Activated CD4-positive, CD25-positive, alpha-beta regulatory T cell treated with anti-CD3 and anti-CD28 coated beads, Interleukin-2, amount 50 U/mL, for 72 hours (primary cell): ENCODE measurements at places on chromosomes 6 and 20.

DNA sequence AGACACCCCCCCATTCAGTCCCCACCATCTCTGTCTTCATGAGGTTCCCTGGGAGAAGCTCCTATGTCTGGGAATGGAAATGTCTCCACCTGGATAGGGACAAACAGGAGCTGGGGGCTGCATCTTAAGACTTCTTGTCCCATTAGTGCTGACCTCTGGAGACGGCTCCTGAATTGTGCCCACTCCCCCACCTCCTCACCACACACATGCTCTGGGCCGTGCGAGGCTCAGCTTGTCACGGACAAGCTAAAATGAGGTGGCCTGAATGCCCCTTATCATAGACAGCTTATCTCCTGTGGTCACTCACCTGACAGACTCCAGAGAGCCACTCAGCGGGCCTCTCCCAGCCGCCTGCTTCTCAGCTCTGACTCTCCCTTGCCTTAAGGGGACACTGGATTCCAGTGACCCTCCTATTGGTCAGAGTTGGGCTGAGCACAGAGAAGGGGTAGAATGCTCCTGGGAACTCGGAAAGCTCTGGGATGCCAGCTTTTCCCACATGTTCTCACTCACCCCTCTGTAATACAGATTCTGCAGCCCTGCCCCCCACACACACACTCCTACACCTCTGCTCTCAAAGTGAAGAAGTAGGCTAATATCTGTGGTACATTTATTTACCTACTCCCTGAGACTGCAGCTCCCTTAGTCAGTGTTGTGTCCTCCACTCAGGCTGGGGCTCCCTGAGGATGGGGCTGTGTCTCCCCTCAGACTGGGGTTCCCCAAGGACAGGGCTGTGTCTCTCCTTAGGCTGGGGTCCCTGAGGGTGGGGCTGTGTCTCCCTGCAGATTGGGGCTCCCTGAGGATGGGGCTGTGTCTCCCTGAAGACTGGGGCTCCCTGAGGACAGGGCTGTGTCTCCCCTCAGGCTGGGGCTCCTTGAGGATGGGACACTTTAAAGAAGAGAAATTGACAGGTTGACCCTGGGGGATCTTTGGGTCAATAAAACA lies 167.5 kb downstream of the VEGFA start:
- peak; percentile 13 for DNase-seq

GRCh38 chr6:44858998-44859397 lies 469.1 kb upstream of the RUNX2 start:
- no peak for DNase-seq

DNA sequence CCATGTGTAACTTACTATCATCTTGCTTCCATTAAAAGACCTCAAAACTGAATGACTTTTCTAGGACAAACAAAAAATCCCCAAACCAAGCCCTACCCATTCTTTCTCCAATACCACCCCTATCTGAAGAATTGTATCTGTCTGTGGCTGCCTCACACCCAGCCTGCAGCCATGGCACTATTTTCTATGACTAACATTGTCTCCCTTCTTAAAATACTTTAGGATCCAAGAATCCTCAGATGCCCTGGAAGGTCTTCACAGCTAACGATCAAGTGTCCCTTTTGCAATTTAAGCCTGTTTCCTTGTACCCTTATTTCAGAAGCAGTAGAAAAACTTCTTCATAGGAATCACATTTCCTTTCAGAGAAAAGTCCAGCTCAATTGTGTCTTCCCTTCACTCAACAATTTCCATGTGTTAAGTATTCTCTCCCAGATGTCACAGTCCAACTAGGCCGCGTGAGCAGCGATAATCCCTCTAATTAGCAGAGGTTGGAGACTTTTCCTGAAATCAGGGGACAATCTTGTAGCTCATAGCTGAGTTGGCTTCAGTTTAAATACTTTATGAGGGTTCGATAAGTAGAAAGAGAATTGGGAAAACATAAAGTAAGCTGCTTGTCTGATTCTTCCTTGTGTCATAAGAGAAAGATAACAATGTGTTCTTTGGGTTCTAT lies 5.2 kb upstream of the MEP1A start:
- DNase-seq = no peak

DNA sequence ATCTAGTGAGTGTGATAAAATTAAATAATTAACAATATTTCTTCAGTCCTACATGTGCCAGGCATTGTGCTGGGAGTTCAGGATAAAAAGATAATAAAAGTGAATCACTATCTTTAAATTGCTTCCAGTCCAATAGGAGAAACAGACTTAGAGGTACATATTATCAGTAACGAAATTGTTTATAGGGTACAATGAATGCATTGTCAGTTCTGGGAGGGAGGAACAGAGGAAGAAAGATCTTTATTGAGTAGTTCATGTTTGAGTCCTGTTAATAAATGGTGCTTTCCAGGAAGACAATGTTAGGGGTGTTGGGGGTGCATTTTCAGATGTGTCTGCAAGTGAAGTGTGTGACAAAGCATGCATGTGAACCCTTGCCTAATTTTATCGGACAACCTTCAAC lies 183.1 kb downstream of the OGFRL1 start:
- DNase-seq = no peak

- DNase-seq = no peak
These were observed 46.4 kb upstream of the LAMP5 start for GRCh38 chr20:9467995-9468394.

DNA sequence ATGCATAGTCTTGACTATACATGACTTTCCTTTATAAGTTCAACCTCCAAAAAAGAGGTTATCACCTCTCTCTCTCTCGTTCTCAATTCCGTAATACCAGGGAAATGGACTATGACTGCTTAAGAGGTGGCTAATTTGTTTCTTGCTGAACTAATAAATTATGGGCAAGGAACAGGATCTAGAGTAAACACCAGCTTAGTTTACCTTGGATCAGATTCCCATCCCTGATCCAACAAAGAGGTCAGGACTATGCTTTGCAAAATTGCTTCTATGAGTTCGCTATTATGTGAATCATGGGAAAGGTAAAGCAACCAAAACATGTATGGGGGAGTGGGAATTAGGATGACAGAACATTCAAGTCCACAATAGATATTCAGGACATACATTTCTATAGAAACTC lies 630.7 kb downstream of the HACE1 start:
- no peak for DNase-seq

DNA sequence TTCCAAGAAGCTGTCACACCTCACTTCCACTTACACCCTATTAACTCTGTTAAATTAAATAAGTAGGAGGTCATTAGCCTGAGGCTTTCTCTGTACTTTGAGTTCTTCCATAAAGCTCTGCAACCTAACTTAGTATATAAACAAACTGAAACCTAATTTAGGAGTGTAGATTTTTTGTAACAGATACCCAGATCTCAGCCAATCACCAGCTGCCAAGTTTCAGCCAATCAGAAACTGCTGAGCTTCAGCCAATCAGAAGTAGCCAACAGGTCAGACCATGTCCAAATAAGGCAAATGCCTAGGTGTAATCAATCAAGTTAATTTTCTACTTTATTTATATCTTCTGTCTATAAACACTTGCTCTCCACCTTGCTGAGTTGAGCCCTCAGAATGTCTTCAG lies 142.7 kb upstream of the SULF2 start:
- no peak for DNase-seq

- no peak for DNase-seq
These were observed 119.7 kb downstream of the RTN4IP1 start for GRCh38 chr6:106509420-106510089.

DNA sequence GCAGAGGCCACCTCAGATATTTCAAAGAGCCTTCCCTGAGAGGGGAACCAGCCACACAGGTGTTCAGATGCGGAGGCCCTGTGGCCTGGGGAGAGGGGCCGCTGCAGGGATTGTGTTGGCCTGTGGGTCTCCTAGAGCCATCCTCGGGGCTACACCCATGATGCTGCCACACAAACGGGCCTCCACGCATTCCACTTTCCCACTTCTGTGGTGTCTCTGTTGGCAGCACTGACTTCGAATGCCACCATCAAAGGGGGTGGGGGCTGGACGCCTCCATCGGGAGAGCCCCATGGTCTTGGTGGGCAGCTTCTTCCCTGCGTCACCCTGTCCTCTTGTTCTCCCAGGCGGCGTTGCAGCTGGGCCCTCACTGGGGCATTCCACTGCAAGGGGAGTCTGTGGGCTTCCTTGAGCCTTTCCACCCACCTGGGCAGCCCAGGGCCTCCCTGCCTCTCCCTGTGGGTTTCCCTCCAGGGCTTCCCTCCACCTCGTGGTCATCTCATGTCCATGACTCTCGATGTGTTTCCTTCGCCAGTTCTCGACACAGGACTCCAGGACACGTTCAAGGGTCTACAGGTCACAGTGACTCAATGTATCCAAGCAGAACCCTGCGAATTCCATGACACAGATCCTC lies 145.5 kb downstream of the ERMARD start:
- no peak for DNase-seq

DNA sequence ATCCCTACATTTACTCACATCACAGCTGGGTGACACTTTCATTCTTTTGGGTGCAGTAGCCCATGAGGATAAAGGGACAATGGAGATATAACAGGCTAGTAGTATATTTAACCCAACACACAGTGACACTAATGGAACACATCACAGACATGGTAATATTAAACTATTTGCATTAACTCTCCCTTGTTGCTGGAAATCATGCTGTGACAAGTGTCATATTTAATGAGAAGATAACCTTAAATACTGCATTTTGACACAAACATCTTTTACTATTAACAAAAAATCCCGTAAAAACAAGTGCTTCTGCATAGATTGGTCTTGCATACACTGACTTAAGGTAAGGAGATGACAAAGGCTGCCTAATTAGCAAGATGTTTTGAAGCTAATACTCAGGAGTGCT lies 45.5 kb downstream of the CNR1 start:
- no peak for DNase-seq

DNA sequence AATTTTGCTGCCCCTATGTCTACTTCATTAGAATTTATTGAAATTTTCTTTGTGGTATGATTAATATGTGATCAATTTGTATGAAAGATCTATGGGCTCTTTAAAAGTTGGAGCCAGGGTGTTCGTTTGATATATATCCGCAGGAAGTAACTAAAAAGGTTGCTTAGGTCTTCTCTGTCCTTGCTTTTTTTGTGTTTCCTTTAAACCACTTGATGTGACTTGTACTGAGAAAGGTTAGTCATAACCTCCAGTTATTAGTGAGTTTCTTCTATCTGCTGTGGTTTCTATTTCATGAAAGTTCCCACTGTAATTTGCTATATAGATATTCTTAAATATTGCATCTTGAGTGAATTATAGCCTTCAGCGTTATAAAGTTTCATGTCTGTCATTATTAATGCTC lies 585.3 kb upstream of the ARID1B start:
- DNase-seq = no peak

DNA sequence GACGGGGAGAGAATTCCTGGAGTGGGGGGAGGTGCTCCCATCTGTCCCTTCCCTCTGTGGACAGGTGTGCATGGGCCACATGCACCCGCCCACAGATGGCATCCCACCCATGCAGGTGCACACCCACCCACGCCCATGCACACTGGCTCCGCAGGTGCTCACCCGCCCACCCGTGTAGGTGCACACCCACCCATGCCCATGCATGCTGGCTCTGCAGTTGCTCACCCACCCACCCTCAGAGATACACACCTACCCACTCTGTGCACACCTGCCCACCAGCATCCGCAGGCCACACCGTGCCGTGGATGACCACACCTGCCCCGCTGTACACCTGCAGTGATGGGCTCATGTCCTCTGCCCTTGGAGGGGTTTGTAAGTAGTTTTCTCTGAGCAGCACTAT lies 132.0 kb downstream of the PHACTR3 start:
- no peak for DNase-seq

GRCh38 chr6:150087336-150087735 lies 18.4 kb upstream of the ULBP3 start:
- DNase-seq = no peak

DNA sequence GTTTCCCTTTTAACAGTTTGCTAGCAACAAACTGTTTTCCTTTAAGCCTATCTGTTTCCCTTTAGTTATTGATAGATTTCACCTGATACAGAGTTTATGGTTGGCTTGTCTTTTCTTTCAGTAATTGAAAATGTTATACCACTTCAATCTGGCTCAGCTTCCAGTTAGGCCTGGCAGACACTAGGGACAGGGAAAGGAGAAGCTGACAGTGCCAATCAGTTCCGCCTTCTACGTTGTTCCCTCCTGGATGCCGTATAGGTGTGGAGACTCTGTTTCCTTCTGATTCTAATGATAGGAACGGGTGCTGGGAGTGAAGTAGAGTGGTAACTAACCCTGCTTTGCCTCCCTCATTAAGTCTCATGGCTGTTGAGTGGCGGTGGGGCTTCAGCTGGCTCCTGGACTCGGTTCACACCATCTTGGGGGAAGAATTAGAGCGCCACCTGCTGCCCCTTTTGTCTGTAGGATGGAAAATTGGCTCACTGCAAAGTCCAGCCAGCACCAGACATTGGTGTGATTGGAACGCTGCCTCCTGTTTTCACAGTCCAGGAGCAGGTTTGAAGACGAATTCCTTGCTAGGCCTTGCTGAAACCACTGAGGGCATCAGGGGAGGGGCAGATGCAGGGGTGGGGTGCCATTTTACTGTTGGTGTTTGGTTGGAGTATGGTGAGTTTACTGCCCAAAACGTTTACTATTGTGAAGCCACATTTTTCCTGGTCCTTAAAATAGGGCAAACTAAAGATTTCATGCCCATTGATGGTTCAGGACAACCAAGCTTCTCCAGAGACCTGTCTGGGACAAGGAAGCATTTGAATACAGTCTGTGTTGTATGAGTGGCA lies 1729.5 kb downstream of the GRIK2 start:
- no peak for DNase-seq

GRCh38 chr6:55576811-55577210 lies 2.2 kb downstream of the HMGCLL1 start:
- no peak for DNase-seq

DNA sequence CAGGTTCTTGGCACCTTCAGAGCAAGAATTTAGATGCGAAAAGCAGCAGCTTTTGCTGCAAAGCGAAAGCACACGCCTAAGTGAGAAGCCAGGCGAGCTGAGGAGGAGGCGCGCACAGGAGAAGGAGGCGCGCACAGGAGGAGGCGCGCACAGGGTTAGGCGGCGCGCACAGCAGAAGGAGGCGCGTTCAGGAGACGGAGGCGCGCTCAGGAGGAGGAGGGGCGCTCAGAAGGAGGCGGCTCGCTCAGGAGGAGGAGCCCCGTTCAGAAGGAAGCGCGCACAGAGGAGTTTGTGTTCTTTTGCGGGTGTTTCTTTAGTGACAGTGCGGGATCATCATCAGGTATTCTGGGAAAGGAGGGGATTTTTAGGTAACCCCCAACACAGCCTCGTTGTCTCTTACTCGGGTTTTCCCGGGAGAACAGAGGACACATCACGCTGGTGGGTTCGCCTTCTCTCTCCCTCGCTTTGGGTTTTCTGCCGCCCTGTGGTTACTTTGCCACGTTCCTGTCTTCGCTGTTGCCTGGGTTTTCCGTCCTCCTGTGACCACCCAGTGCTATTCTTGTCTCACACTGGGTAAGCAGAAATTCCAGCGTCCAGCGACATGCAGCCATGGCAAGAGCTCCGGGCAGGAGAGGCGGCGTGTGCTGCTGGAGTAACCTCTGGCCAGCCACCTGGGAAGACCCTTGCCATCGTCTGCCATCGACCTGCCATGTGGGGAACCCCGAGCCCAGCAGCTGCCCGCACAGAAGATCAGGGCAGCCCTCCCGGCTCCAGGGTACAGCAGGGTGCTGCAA lies 47.0 kb downstream of the WDR27 start:
- DNase-seq = peak; percentile 56
